GM04503 (cell line): ENCODE measurements at places on chromosomes 7 and 10.

- DNase-seq = no peak
Observed at GRCh38 chr7:148972375-148972774, 55.9 kb downstream of the PDIA4 start.

GRCh38 chr7:8217200-8218068 is 44.5 kb downstream of the ICA1 start:
- DNase-seq = no peak

- no peak for DNase-seq
Observed at GRCh38 chr10:97704341-97704740, 9.2 kb upstream of the MARVELD1 start.

GRCh38 chr10:113801569-113801968 is 50.1 kb downstream of the PLEKHS1 start:
- DNase-seq = no peak

- DNase-seq = no peak
Observed at GRCh38 chr7:33750177-33750576, 155.2 kb upstream of the BMPER start.

- no peak for DNase-seq
Observed at GRCh38 chr7:46015107-46015868, 94.2 kb upstream of the IGFBP3 start.
